ENCODE measurements at places on chromosomes 1 and 21. TPM values are rescaled to one million over a fixed set of nuclear protein-coding genes. Genes with fewer than 3 reads are reported as not detected.

DNA sequence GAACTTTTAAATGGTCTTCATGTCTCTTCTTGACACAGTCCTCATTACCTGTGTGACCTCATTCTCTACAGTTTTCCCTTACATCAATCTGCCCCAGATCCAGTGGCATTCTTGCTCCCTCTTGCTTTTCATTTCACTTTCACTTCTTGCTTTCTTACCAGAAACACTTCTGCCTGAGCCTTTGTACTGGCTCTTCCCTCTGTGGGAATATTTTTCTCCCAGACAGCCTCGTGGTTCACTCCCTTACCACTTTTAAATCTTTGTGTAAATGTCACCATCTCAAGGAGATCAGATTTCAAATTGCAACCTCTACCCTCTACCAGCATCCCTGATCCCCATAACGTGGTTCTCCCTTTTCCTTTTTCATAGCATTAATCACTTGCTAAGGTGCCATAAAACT lies 73.2 kb downstream of the DISC1 start:
- peak; percentile 20 for DNase-seq

Gene CD53
- total RNA-seq: not detected

DNA sequence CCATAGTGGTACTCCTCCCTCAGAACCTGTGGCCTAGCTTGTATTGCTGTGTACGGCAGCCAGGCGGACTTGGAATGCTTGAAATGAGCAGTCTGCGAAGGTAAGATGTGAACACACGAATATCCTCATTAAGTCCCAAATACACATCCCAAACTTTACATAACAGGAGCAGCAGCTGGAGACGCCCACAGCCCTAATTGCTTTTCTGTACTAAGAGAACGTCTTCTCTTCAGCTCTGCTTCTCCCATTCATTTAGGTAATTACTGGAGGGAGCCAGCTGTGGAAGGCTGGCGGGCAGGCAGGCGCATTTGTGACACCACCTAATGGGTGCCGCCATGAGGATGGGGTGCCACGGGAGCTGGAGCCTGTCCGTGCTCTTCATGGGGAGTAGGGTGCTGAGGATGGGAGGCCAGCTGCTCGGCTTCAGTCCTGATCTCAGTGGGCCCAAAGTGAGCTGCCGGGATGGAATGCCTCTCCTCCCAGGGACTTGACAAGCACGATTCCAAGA lies 66.6 kb upstream of the POU3F1 start:
- DNase-seq: no peak

DNA sequence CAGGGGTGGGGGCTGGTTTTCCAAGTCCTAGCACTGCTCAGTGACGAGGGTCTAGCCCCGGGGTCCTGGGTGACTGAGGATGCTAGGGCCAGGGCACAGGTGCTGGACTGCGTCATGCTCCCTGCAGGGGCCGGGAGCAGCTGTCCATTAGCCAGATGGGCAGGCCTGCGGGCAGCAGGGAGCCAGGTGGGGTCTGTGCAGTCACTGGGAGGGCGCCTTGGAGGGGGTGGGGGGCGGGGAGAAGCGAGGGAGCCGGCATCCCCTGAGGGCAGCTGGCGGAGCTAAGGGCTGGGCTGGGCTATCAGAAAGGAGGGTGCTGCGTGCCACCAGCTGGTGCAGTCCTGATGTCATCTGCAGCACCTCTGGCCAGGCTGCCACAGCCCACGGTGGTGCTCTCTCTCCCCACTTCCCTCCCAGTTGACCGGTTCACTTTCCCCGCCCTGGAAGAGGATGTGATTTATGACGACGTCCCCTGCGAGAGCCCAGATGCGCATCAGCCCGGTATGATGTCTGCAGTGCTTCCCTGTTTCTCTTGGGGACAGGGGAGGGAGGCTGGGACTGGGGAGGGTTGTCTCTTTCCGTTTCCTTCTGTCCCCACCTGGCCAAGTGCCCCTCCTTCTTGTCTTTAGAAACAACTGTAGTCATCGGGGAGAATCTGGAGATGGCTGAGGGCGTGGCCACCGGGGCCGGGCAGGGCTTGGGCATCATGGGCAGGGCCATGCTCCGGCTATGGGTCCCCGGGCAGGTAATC lies 63.8 kb downstream of the ARHGEF10L start:
- DNase-seq: no peak

GRCh38 chr1:42941640-42942330 lies 16.9 kb downstream of the SLC2A1 start:
- peak; percentile 85 for DNase-seq

DNA sequence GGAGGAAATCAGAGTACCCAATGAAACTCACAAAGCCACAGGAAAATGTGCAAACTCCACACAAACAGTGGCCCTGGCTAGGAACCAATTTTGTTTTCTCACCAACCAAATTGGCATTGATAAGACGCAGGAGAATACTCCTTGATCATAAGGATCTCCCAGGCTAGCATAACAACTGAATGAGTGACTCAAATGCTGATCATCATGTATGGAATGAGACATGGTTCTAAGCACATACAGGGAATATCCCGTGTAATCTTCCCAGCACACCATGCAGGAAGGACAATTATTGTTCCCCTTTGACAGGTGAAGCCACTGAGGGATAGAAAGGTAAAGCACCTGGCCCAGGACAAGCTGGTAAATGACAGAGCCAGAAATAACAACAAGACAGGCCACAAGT lies 180.0 kb upstream of the DUSP10 start:
- DNase-seq: no peak

Gene SERPINC1
- not detected for total RNA-seq

Gene MRPS6
- 78.1 TPM for total RNA-seq

DNA sequence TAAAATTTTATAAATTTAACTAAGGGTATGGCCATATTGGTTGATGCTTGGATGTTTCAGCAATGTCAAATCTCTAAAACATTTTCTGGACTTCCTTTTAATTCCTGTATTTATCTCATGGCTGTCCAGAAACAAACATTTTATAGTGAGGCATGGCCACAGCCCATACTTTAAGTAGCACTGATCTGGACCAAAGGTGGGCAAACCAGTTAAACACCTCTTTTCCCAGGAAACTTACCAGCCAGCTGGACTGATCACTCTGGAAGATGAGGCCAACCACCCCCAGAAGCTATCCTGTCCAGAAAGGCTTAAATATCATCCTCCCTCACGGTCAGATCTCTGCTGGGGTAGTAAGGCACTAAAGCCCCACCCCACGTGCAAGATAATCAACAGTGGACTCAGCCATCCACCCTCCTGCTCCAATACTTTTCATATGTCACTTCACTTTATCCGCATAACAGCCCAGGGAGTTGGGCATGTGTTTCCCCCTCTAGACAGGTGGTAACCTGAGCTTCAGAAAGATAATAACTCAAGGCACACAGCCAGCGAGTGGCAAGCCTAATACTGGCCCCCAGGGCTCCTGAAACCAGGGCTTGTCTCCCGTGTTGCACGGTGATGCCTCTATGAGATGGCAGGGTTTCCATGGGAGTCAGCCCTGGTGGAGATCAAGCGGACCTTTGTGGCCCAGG lies 120.5 kb upstream of the NGF start:
- no peak for DNase-seq

- peak; percentile 96 for DNase-seq
Measured at GRCh38 chr21:26845066-26845758, at the start of gene ADAMTS1. Gene ADAMTS1, minus strand, starts transcription at chr21:26845409. Its CDS starts 455 bp downstream, at chr21:26844954.

GRCh38 chr1:159261721-159262494 lies 40.2 kb upstream of the FCER1A start:
- DNase-seq: no peak

Gene HCN3
- 0.08 TPM for total RNA-seq

Gene EVA1C
- total RNA-seq: 17.8 TPM

- DNase-seq: no peak
Measured at GRCh38 chr1:182237329-182237728, 154.3 kb downstream of the GLUL start.

DNA sequence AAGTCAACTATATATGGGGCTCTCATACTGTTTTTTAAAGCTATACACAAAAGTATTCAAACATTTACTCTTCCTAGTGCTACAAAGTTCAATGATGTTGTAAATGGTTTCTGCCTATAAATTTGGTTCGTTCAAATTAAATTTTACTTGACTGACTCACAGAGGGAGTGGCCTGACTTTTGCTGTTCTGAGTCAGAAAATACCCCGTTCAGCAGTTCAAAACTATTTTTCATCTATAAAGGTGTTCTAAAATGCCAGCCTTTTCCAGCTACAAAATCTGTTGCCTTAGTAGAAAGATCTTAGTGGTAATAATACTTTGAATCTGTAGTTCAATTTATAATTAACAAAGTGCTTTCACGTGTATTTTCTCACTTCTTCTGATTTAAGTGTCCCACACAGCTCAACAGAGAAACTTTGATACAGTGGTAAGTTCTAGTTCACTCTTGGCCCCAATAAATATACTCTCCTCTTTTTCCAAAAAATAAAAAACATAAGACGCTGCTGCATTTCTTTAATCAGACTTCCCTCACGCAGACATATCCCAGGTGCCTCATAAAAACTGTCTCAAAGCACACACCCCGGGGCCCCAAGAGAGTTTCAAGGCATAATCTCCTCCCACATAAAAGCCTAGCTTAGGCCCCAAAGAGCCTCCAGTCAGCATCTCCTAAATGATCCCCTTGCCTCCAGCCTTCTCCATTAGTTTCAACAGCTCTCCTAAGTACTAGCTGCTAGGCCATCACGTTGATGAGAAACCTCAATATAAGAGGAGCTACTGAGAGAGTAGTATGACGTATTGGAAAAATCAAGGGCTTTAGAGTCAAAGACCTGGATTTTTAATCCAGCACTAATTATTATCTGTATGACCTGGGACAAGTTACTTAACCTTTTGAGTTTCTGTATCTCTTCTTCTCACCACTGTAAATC lies 3.2 kb downstream of the PTP4A2 start:
- DNase-seq: peak; percentile 71

GRCh38 chr1:99614728-99615127 lies 31.2 kb upstream of the PALMD start:
- peak; percentile 39 for DNase-seq

Gene SUSD4
- 1.9 TPM for total RNA-seq

Gene TMEM81
- total RNA-seq: 2.0 TPM

- DNase-seq: no peak
Measured at GRCh38 chr1:224226849-224227502, 43.9 kb downstream of the DEGS1 start.

DNA sequence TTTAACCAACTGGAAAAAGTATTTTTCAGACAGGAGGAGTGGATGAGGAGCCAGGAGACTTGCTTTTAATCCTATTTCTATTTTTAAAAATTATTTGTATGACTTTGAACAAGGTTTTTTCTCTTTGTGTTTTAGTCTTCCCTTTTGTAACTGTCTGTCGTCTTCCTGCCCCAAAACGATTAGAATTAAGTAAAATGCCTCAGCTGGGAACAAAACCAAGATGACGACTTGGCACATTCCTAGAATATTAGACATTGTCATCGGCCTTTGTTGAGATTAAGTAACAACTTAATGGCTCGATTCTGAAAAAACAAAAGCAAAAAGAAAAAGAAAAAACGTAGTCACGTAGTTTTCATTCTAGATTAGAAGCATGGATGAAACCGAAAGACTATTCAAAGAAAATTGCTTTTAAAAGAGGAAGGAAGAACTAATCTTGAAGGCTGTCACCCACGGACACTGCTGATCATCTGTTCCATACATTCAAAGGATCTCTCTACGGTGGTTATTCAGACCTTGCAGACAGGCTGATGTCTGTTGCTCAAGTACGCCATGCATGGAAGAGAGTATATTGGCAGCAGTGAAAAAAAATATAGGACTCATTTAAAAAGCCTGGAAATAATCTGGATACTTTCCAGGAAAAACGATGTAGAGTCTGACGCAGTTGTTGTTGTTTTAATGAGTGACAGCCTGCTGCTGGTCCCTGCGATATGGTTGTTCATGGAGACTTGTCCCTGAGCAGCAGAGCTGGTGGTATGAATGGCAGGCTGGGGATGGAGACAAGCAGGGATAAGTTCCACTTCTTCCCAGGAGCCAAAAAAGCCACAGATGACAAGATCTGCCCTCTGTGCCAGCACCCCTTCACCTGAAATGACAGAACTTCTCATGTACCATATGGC lies 16.8 kb downstream of the GNG4 start:
- peak; percentile 67 for DNase-seq

GRCh38 chr1:186536273-186536890 lies 75.5 kb upstream of the PDC start:
- peak; percentile 42 for DNase-seq

DNA sequence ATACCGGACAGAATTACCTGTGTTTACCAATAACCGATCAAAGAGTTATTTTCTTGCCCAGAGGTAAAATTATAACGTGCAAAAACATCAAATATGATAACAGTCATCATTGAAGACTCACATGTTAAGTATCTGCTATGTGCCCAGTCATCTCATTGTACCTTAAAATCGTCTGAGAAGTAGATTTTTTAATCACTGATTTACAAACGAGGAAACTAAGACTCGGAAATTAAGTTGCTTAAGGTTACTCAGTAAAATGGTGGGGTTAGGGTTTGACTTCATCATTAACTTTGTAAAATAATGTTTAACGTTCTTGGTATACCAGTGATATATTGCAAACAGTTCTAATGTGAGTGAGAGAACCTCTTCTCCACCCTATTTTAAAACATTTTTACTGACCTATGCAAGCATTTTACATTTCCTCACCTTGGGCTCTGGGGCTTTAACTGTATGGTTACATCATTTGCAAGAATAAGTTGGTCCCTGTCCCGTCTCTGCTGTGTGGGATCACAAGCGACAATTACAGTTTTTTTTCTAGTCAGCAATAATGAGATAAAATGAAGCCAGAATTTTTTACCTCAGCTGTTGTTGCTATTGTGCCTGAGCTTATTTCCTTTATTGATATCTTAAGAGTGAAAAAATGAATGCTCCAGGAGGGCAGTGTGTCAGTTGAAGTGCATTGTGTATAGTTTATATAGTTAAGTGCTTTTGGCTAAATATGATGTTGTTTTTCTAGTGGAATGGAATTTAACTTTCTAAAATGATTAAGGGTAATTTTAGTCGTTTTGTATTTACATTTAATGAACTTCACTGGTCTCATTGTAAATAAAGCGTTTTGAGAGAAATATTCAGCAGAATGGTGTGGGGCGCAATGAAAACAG lies 2.7 kb downstream of the RPRD2 start:
- peak; percentile 20 for DNase-seq

GRCh38 chr21:42093186-42093585 lies 22.1 kb downstream of the UMODL1 start:
- no peak for DNase-seq

- DNase-seq: no peak
Measured at GRCh38 chr1:247079141-247079874, 697 bp upstream of the ZNF670 start.

Gene CRABP2
- total RNA-seq: 62.7 TPM

DNA sequence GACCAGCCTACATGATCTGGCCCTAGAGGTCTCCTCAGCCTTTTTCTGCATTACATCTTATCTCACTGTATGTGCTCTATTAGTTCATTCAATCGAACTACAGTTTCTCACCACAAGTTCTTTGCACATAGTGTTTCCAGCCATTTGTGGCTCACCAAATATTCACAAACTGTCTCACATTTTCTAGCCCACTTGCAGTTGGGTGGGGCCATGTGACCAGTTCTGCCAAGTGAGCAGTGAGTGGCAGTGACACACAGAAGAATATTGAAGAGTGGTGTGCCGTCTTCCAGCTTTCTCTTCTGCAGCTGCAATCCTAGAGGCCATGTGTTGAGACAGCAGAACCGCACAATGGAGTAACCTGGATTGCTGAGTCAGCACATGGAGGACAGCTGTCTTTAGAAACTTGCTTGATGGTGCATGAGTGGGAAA lies 103.2 kb upstream of the ZNF644 start:
- DNase-seq: no peak

- no peak for DNase-seq
Measured at GRCh38 chr21:42973309-42973990, 912 bp upstream of the PKNOX1 start.

Gene IL19
- total RNA-seq: not detected

Measured in fibroblast of the aortic adventitia (primary cell).